ENCODE measurements at places on chromosomes 2 and 18. TPM values are rescaled to one million over a fixed set of nuclear protein-coding genes. Genes with fewer than 3 reads are reported as not detected.

- DNase-seq: no peak
These were observed 1.1 kb upstream of the ONECUT2 start for GRCh38 chr18:57433934-57434535.

ASTL gene
- 1.7 TPM for total RNA-seq

MYO5B gene
- 44.4 TPM for total RNA-seq

MLPH gene
- total RNA-seq: 8.8 TPM

DCC gene
- total RNA-seq: not detected

IL37 gene
- total RNA-seq: 7.2 TPM
